Stimulated activated CD8-positive, alpha-beta memory T cell treated with anti-CD3 and anti-CD28 coated beads, Interleukin-4, amount 100 ng/mL, for 1 hour (primary cell): ENCODE measurements at places on chromosomes 7 and 10.

- no peak for DNase-seq
Measured at GRCh38 chr7:157276731-157277562, 59.9 kb upstream of the DNAJB6 start.

DNA sequence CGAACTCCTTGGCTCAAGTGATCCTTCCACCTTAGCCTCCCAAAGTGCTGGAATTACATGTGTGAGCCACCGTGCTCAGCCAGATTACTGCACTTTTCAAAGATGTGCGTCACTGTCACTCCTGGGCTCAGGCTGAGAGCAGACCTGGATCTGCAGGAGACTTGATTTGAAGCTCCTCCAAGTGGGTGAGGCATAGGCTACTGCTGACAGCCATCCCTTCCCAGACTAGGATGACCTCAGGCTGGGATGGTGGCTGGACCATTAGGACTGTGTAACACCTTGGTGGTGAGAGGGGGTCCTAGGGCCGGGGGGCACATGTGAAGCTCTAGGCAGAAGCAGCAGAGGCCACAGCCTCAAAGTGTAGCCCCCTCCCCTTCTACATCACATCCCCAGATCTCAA is 8.2 kb upstream of the SRRM3 start:
- no peak for DNase-seq

GRCh38 chr7:7109934-7110333 is 72.4 kb upstream of the C1GALT1 start:
- DNase-seq: no peak

DNA sequence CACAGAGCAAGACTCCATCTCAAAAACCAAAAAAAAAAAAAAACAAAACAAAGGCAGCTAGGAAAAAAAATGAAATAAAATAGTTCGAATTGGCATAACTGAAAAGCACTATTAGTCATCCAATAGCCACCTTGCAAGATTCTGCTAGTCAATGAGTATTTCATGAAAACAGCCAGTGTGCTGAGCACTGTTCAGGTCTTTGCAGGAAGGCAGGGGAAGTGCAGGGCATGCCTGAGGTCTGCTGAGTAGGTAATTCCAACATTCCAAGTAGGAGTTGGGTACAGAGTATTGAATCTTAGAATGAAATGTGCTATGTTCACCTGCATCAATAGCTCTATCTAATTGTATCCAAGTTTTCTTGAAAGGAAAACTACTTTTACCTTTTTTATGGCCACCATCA is 22.9 kb downstream of the ABRAXAS2 start:
- no peak for DNase-seq

- no peak for DNase-seq
Measured at GRCh38 chr10:34661580-34661979, 153.5 kb downstream of the PARD3 start.

- no peak for DNase-seq
Measured at GRCh38 chr7:1946773-1947450, 276.8 kb downstream of the ELFN1 start.

DNA sequence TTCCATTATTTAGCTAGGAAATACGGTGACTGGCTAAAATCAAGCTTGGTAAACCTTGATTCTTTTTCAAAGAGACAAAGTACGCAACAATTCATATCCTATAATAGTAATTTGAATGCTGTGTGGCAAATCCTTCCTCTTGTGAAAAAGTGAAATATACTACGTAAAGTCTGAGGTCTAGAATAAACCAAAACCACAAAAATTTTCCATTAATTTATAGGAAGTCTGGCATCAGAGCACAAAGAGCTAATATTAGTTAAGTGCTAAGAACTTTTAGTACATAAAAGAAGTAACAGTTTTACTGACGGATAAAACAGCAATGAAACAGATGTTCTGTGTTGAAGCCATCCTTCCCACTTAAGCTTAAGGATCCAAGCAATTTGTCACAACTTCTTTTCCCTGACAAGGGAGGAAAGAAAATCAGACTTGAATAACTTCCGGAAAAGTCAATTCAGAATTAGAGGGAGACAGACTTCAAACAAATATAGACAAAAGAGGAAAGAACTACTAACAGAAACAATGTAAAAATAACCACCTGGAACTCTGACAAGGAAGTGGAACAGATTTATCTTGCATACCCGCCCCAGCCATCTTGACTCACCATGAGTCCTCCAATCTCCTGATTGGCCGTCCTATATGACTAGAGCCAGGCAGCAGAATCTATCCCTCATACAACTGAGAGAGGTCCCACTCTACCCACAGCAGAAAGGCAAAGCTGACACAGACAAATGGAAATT is 34.6 kb downstream of the RHEB start:
- DNase-seq: no peak

- no peak for DNase-seq
Measured at GRCh38 chr7:12727455-12728191, 40.2 kb downstream of the ARL4A start.

- DNase-seq: no peak
Measured at GRCh38 chr7:111867348-111867931, 305.1 kb upstream of the IMMP2L start.

GRCh38 chr10:69096045-69096444 is 8.1 kb downstream of the SRGN start:
- no peak for DNase-seq

DNA sequence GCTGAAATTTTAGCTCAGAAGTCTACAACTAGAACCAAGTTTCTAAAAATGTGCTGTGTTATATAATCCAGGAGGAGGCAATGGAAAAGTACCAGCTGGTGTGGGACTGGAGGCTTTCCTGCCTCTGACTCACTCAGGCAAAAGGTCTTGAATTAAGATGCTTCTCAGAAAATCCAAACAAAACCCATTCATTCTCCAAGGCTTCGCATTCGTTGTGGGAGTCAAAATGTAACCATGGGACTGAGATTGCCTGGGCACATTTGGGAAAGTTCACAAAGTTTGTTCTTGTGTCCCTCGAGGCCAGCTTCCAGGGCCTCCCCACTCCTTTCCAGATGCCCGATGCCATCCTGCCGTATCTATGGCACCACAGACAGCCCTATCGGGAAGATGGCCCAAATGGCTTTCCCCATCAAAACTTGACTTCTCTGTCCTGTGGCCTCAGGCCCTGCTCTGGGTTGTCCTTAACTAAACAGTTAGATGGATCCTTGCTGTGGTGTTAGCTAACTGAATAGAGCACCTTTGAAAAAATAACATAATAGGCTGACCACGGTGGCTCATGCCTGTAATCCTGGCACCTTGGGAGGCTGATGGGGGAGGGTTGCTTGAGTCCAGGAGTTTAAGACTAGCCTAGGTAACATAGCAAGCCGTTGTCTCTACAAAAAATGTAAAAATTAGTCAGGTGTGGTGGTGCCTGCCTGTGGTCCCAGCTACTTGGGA is 180.5 kb downstream of the PFKFB3 start:
- DNase-seq: no peak

- DNase-seq: no peak
Measured at GRCh38 chr7:147721962-147722830, 868.4 kb upstream of the C7orf33 start.

DNA sequence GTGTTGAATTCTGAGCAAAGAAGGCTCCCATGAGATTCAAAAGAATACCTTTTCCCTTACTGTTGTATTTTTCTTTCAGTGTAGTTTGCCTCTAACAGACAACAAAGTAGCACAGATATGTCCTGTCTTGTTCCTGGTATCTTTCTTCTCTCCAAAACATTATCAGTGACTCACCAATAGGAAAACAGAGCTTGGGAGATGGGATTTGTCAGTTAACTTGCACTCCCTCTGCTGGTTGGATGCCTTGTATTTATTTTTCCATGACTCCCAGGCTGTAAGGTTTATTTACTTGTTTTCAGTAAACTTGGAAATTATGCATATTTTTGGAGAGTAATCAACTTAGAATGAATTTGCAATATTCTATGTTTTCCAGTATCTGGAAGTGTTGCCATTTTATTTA is 129.7 kb downstream of the SAMD9 start:
- no peak for DNase-seq

- no peak for DNase-seq
Measured at GRCh38 chr10:111083222-111084095, 6.6 kb downstream of the ADRA2A start.
